ENCODE measurements at places on chromosomes 1 and 21.

DNA sequence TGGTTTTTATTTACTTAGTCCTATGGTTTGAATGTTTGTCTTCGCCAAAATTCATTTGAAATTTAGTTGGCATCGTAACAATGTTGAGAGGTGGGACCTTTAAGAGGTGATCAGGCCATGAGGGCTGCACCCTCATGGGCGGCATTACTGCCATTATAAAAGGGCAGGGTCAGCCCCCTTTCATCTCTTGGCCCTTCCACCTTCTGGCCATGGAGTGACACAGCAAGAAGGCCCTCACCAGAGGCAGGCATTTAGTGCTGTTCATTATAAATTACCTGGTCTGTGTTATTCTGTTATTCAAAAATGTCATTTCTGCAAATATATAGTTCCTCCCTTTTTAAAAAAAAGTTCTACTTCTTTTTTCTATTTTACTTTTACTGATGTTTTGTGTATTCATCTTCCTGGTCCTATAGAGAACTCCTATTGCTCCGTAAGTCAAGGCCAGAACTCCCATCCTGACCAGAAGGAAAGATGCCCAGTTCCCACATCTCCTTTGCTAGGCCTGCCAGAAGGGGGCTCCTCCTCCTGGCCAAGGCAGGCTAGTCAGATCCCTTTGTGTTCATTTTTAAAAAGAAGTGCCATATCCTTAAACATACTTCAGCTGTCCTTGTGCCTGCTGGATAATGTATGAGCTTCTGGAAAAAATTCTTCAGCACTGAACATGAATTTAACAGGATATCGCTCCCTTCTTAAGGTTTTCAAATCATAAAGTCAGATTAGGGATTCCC is 10.0 kb upstream of the LBR start:
- no peak for DNase-seq

DNA sequence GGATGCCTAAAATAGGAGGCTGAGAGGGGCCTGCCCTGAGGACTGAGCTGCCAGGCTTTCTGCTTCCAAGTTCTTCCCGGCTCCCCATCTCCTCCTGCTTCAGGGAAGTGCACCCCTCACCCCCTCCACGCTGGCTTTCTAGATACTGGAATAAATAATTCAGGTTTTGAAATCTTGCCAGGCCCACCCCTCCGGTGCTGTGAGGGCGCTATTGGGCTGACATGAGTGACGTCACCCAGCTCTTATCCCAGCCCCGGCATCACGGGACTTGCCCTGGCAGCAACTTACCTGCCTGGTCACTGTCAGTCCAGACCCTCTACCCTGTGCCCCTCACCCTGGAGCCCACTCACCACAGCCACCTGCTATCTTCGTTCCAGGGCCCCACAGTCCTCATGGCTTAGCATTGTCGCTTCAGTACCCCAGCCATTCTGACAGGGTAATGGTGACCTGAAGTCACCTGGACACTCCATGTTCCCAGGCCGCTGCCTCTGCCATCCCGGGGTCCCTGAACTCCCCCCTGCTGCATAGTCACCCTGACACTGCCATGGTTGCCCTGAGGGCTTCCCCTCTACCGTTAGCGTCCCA is 819 bp upstream of the GPR3 start:
- DNase-seq: no peak

DNA sequence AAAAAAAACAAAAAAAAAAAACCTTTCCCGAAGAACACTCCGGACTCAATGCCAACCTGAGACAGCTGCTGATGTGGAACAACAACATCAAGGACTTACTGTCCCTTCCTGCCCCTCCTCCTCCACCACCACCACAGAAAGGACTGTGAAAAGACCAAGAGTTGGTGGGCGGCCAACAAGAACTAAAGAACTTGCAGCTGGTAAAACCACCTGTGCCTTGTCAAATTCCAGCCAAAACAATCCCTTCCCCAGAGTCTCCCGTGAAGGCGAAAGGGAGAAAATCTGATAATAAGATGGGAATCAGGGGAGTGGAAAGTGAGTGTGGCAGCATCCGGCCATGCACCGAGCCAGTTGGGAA is 88.9 kb downstream of the PROX1 start:
- DNase-seq: no peak

GRCh38 chr1:32373996-32374592 is 11.8 kb downstream of the TSSK3 start:
- no peak for DNase-seq

DNA sequence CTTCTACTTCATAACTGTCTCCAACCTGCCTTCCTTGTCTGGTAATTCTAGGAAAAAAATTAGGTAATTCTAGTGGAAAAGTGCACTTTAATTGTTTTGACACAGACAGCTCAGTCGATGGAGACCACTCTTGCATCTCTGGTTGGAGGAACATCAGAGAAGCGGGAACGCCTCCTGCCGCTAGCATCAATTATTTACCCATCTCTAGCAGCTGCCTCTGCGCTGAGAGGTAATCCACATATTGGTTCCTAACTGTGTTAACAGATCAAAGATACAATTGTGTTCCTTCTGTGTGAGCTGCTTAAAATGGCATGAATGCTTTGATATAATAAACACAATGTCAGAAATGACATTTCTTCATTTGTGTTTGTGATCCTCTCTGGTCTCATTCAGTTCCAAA is 33.3 kb downstream of the C2CD2 start:
- DNase-seq: no peak

GRCh38 chr1:66335859-66336640 is 197.9 kb upstream of the SGIP1 start:
- DNase-seq: peak; percentile 63

DNA sequence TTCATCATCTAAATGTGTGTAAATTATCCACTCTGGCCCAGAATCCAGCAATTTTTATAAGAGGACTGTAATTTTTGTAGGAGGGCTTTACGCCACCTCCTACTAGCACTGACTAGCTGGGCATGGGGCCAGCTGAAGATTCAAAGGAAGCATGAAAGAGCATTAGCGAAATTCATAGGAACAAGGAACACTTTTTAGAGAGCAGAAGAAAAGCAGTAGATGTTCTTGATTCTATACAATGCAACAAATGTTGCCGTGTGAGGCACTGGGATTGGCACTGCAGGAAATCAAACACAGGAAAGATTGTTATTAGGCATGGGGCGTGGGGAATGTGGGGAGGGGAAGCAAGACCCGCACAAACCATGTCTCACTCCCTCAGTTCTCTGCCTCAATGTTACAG is 58.4 kb upstream of the PARP1 start:
- DNase-seq: no peak

DNA sequence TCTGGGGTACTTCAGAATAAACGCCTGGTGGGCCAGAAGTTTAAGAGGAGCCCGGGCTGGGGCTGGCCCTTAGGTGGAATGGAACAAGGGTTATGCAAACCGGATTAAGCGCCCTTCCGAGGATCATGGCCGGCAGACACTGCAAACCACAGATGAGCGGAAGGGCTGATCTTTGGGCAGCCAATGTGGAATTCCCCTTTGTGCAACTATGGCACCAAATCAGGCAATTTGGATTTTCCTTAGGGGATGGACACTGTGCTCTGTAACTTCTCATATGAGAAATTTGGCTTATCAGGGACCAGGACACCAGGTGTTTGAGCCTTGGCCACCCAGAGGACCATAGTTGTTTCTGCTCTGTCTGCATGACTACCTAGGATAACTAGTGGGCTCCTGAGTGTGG is 5.7 kb upstream of the IL10 start:
- no peak for DNase-seq

DNA sequence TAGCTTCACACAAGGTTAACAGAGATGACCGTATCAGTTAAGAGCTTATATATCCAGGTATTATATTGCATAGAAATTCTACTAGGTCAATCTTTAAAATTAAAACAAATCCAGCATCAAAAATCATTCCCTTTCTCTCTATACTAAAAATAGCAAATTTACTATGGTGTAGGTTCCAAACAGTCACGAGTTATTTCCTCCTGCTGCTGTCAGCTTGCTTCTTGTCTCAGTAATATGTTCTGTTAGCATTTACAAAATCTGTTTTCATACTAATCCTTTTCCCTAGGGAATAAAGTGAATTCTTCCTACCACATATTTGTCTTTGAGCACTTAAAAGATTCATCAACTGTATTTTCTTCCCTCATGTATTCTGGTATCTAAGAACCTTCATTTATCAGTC is 2.5 kb downstream of the WDR26 start:
- DNase-seq: no peak

DNA sequence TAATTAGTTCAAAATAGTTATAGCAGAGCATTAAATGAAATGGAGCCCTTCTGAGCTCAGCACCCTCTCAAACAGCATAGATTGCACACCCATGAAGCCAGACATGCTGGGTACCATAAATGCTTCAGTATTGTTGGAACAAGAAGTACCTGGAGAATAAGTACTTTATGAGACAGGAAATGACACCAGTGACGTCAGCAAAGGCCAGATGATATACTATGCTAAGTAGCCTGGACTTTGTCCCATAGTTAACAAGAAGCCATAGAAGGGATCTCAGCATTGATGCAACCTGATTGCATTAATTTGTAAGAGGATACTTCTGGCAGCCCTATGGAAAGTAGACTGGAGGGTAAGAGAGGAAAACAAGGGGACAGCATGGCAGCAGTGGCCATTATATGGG is 16.3 kb upstream of the GADD45A start:
- DNase-seq: no peak

GRCh38 chr1:165052936-165053335 is 303.6 kb downstream of the LMX1A start:
- DNase-seq: no peak

DNA sequence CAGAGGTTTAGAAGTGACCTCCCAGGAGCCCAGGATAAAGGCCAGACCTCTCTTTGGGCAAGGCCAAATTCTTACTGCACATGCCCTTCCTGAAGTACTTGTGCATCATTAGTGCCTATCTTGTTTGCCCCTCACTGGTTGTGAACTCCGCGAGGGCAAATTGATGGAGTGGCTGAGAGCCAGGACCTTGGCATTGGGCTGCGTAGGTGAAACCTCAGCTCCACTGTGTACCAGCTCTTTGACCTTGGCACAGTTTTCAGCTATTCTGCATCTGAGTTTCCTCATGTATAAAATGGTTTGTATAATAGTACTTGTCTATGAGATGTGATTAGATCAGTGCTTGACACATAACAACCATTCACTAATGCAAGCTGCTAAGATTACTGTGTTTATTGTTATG is 11.5 kb downstream of the OTUD3 start:
- DNase-seq: no peak

GRCh38 chr21:34983680-34984086 is 65.4 kb downstream of the RUNX1 start:
- DNase-seq: peak; percentile 43

DNA sequence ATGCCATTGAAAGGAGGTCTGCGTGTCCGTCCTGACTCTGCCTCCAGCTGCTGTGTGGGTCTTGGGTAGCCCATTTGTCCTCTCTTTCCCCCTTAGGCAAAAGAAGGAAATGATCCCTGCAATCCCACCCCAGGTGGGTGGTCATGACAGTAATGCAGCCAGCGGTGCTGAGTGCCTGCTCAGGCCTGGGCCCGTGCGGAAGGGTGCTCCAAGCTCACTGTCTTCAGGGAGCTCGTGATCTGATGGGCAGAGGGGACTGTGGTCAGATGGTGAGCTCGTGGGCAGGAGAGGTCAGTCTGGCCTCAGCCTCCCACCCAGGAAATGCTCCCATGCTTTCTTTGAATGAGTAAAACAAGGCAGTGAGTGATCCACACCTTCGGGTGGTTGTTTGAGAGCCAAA is 35.3 kb upstream of the TTC4 start:
- DNase-seq: no peak

GRCh38 chr21:34882719-34883131 is 166.4 kb downstream of the RUNX1 start:
- DNase-seq: no peak

GRCh38 chr1:31901838-31902509 is 36.2 kb downstream of the PTP4A2 start:
- no peak for DNase-seq

DNA sequence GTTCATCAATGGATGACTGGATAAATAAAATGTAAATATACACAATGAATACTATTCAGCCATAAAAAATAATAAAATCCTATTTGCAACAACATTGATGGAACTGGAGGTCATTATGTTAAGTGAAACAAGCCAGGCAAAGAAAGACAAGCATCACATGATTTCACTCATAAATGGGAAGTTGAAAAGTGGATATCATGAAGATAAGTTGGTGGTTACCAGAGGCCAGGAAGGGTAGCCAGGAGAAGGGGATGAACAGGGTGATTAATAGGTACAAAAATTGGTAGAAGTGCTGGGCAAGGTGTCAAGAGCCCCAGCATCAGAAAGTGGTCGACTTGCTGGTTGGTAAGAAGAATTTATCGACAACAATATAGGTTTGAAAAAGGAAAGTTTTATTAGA is 1.3 kb upstream of the PARK7 start:
- no peak for DNase-seq

DNA sequence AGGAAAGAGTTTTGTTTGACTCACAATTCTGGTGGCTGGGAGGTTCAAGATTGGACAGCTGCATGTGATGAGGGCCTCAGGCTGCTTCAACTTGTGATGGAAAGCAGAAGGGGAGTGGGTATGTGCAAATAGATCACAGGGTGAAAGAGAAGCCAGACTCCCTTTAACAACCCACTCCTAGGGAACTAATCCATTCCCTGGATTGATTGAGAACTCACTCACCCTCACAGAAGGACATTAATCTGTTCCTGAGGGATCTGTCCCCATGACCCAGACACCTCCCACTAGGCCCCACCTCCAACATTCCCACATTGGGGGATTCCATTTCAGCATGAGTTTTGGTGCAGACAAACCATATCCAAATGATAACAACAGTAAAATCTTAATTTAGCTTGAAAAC is 25.6 kb downstream of the UBE2T start:
- DNase-seq: no peak

DNA sequence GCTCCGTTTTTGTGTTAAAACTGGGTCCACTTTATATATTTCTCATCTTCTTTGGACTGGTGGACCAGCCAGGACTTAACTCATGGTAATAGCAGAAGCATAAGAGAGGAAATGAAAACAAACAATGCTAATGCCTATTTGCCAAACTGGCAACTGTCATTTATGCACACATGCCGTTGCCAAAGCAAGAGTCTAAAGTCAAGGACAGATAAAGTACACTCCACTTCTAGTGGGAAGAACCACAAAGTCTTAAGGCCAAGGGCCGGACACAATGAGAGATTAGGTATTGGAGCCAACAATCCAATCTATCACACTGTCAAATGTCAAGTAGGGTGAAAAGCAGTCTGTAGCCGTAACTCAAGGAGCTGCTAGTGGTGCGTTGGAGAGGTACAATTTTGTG is 157.7 kb downstream of the LYPLAL1 start:
- DNase-seq: no peak

GRCh38 chr1:29236712-29237128 is 398 bp downstream of the PTPRU start:
- DNase-seq: no peak

GRCh38 chr1:231931846-231932454 is 305.4 kb downstream of the DISC1 start:
- no peak for DNase-seq

DNA sequence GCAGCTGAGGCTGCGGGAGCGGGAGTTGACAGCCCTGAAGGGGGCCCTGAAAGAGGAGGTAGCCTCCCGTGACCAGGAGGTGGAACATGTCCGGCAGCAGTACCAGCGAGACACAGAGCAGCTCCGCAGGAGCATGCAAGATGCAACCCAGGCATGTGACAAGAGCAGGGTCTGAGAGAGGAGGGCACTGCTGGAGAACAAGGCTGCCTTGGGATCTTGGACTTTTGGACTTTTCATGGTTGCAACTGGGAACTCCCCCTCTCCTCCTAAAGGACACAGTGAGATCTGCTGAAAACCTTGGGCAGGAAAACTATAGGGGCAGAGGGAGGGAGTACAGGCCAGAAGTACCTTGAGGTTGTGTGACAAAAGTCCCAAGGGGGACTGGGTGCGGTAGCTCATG is 13.5 kb downstream of the CGN start:
- no peak for DNase-seq
